ENCODE measurements at places on chromosomes 1 and 21.

GRCh38 chr21:45135122-45135521, 60.7 kb downstream of the ADARB1 start:
- no peak overlapping the region for H3K4me3 ChIP-seq
- H3K27me3 ChIP-seq = no peaks in the 10 kb centered on the region
- H3K27ac ChIP-seq = no peak overlapping the region
- H3K4me1 ChIP-seq = no peaks in the 10 kb centered on the region
- H3K36me3 ChIP-seq = peaks cover 7% of the 10 kb centered on the region
- no peak for DNase-seq

DNA sequence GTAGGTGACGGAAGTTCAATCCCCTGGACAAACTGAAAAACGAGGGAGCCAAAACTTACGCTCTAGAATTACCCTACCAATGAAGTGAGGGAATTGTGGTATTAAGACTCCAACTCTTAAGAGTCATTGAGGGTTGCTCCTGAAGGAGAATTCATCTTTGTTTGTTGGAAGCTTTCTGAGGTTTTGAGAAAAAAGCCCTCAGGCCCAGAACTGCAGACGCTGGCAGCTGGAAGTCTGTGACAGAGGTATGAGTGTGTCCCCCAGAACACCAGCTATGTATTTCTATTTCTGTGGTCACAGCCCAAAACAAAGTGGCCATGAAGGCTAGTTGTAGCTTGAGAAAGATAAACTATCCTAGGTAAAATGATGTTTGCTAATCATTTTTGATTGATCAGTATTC, 438.8 kb upstream of the B3GALT2 start:
- no peaks in the 10 kb centered on the region for H3K36me3 ChIP-seq
- H3K4me1 ChIP-seq = no peaks in the 10 kb centered on the region
- H3K4me3 ChIP-seq = no peak overlapping the region
- no peak overlapping the region for H3K27ac ChIP-seq
- no peak for DNase-seq

- H3K27ac ChIP-seq = no peak overlapping the region
- H3K4me3 ChIP-seq = no peak overlapping the region
- no peaks in the 10 kb centered on the region for H3K4me1 ChIP-seq
- no peaks in the 10 kb centered on the region for H3K27me3 ChIP-seq
- DNase-seq = no peak
- H3K36me3 ChIP-seq = no peaks in the 10 kb centered on the region
These were observed 292.9 kb downstream of the LTN1 start for GRCh38 chr21:28699596-28700259.

DNA sequence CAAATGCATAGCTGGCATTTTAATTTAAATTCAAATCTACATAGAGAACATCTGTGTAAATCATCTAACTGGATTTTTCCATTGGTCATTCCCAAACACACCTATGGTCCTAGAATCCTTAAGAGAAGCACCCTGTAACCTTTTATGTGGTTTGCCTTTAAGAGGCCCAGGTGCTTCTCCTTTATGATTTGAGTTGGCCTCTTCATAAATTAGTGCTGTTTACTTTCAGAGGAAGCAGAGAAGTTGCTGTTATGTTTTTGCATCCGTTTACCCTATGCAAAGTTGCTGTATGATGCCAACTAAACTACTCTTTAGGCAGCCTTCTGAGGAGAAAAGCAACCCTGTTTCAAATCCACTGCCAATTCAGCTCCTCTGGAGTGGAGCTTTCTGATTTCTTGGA, 193.8 kb downstream of the HS2ST1 start:
- H3K27ac ChIP-seq = no peak overlapping the region
- H3K4me3 ChIP-seq = no peak overlapping the region
- H3K36me3 ChIP-seq = no peaks in the 10 kb centered on the region
- no peaks in the 10 kb centered on the region for H3K4me1 ChIP-seq
- no peak for DNase-seq
- no peaks in the 10 kb centered on the region for H3K27me3 ChIP-seq

GRCh38 chr21:38037416-38037815, 121.2 kb upstream of the KCNJ6 start:
- no peaks in the 10 kb centered on the region for H3K36me3 ChIP-seq
- no peak overlapping the region for H3K4me3 ChIP-seq
- H3K27me3 ChIP-seq = no peaks in the 10 kb centered on the region

DNA sequence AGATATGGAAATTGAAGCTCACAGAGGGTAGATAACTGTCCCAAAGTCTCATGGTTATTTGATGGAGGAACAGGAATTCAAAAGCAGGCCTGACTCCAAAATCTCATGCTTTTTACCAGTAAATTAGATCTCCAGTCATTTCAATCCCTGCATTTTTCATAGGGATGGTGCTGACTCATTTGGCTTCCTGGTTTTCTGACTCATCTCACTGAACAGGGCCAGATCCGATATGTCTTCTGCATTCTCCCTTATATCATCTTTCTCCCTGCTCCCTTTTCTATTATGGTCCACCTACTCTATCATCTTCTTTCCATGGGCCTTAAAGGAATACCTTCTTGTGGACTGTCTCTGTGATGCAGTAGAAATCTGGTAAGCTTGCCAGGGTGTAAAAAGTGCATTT, 187.2 kb downstream of the FGGY start:
- no peaks in the 10 kb centered on the region for H3K36me3 ChIP-seq
- no peaks in the 10 kb centered on the region for H3K27me3 ChIP-seq
- H3K27ac ChIP-seq = no peak overlapping the region
- no peak overlapping the region for H3K4me3 ChIP-seq
- DNase-seq = no peak
- no peaks in the 10 kb centered on the region for H3K4me1 ChIP-seq

Measured in effector memory CD4-positive, alpha-beta T cell (primary cell).